ENCODE measurements at places on chromosomes 16 and 17.

- DNase-seq: no peak
Observed at GRCh38 chr17:65704731-65705130, 143.3 kb upstream of the AXIN2 start.

DNA sequence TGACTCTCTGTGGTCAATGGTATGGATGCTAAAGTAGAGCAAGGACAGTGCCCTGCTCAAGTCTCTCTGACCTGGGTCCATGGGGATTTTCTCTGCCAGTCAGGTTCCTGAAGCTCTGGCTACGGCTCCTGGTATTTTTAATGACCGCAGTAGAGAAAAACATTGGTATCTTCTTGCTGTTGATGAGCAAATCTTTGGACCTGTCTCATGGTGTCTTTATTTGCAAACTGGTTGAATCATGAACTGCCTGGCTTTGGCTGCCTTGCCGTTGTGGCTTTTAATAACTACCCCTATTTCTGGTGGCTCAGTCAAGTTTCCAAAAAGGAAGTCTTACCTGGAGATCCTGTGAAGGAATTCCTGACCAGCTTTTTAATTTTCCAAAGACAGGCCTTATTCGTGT lies 8.7 kb downstream of the FAM234A start:
- no peak for DNase-seq

DNA sequence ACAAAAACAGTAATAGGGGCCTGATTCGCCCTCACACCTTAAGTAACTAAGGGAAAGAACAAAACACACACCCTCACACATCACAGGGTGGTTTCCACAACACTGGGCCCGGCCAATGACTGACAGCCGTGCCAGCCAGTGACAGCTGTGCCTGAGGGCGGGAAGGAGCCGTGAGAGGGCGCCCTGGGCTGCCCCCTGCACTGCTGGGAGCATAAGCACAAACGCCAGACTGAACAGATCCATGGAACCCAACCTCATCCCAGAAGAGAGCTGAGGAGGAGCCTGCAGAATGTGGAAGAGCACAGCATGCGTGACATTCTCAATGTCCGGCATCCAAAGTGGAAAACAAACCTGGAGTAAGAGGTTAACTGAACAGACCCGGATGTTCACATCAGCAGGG lies 16.0 kb downstream of the CSNK1D start:
- no peak for DNase-seq

DNA sequence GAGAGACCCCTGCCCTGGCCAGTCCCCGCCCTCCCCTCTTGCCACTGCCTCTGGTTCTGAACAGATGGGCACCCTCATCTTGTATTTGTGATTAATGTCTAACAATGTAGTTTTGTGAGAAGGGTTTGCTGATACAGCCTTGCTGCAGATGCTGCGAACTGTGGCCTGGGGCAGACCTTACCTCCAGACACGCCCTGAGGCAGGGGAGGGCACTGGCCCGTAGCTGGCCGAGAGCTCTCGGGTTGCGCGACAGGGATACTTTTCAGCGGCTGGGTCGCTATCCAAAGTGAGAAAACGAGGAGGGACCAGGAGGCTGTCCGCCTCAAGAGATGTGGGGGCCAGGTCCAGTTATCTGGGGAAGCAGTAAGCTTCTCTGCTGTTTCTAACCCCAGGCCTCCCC lies 21.9 kb downstream of the STH start:
- DNase-seq: no peak
